EH (cell line): ENCODE measurements at places on chromosomes 13 and 19.
A peak's percentile ranks its signal among the peaks of the same experiment; 100 is the strongest.

- no peak for DNase-seq
Measured at GRCh38 chr13:30129411-30129810, 177.9 kb downstream of the KATNAL1 start.

DNA sequence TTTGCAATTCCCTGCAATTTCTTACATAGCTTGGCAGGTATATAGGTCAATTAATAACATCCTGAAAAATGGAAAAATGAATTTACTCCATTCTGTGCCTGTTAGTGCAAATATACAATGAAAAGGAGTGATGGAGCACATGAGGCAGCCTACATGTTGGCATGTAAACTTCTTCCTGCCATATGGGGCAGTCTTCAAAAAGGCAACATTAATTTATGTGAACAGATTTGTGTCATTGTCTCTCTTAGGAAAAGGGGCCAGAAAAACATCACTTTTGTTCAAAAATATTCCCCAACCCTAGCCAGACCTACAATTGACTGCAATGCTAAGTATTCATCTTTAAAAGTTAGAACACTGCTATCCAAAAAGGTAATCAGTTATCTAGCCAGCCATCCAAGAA lies 332.2 kb downstream of the TBC1D4 start:
- DNase-seq, result no peak

GRCh38 chr13:74707291-74707690 lies 573.1 kb upstream of the KLF12 start:
- no peak for DNase-seq

DNA sequence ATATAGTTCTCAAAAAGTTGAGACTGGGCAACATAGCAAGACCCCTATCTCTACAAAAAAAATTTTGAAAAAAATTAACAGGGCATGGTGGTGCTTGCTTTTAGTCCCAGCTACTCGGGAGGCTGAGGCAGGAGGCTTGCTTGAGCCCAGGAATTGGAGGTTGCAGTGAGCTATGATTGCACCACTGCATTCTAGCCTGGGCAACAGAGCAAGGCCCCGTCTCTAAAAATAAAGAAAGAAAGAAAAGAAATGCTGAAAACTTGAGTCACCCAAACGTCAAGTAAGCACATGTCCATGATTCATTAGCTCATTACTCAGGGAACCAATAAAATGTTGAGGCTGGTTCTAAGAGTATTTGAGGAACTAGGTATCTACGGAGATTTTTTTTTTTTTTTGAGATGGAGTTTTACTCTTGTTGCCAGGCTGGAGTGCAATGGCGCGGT lies 33.9 kb upstream of the SEMA6B start:
- DNase-seq, result peak; percentile 80

DNA sequence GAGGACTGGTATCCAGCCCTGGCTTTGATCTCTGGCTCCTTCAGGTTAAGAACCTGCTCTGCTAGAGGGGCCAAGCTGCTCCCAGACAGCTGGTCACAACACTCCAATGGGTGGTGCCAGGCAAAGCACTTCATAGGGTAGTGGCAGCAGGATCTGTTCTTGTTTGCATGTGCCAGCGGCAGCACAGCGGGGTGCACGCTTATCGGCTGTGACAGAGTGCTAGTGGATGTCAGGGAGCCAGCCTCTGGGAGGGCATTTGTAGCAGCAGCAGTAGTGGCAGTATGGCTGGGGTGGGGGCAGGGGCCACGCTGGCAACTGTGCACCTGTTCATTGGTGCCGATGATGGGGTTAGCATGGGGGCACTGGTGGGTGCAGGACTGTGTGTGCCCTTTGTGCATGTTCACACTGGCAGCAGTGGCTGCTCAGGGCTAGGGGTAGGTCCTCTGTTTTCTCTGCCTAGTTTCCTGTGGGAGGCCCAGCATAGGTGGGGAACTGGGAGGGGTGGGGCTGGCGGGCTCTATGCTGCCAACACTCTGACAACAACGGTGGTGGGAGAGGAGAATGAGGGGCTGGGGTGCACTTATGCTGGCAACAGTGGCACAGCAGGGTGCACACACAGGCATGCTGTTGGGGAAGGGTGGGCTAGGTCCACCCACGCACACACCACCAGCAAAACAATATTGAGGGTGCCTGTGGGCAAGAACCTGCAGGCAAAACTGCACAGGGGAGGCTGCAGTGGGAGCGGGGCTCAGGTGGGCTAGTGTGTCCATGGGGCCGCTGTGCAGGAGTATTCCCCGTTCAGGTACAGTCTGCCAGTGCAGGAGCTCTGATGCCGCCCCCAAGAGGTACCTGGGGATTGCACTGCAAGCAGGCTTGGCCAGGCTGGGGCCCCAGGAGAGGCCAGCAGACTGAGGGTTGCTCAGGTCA lies 19.3 kb downstream of the AP1M1 start:
- DNase-seq, result no peak

DNA sequence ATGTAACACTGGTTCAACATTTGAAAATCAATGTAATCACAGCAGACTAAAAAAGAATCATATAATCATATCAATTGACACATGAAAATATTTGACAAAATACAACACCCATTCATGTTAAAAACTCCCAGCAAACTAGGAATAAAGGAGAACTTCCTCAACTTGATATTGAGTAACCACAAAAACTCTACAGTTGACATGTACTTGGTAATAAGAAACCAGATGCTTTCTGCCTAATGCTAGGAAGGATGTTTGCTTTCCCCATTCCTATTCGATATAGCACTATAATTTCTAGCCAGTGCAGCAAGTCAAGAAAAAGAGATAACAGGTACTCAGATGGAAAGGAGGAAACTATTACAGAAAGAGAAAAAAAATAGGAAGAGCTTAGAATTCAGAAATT lies 26.9 kb downstream of the UFM1 start:
- no peak for DNase-seq

DNA sequence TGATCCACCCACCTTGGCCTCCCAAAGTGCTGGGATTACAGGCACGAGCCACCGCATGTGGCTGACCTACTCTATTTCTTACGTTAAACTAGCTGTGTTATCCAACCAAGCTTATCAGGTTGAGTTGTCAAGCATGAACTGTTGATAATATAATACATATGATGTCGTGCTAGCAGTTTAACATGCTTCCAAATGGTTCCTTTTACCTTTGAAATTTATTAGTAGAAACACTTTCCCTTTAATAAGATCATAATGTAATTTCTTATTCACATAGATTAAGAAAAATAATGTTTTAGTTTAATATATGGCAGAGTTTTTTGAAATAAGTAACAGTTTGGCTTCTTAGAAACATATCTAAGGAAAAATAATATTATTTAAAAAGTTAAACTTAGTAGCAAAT lies 34.4 kb upstream of the VWA8 start:
- no peak for DNase-seq

DNA sequence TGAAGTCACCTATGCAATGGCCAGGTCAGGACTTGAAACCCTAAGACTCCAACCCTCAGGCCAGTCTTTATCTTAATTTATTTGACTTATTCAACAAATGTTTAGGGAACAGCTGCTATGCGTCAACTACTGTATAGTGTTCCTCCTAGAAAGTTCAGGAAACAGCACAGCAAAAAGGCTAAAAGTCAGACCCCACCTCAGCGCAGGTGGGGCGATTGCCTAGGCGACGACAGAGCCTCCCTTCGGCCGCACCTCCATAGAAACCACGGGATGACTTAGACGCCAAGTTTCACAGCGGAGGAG lies 502 bp downstream of the VRK3 start:
- no peak for DNase-seq

DNA sequence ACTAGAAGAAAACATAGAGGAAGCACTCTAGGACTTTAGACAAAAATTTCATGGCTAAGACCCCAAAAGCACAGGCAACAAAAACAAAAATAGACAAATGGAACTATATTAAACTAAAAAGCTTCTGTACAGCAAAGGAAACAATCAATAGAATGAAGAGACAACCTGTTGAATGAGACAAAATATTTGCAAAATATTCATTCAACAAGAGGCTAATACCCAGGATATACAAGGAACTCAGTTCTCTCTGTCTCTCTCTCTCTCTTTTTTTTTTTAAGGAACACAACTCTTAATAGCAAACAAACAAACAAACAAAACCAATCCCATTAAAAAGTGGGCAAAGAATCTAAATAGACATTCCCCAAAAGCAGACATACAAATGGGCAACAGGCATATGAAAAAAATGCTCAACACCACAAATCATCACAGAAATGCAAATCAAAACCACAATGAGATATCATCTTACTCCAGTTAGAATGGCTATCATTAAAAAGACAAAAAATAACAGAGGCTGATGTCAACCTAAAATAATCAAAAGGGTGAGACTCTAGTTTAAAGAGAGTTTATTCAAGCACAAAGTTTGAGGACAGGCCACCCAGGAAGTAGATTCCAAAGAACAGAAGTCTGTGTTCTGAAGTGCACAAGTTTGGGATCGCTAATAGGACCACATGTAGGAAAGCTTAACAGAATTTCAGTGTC lies 27.1 kb upstream of the SLC7A9 start:
- peak; percentile 71 for DNase-seq

- no peak for DNase-seq
Measured at GRCh38 chr13:102657630-102658029, 37.2 kb downstream of the METTL21C start.

- DNase-seq, result no peak
Measured at GRCh38 chr13:48831248-48831647, 144.5 kb upstream of the FNDC3A start.
